Vagina (tissue), 2 donors: ENCODE measurements at places on chromosomes 5 and 9. TPM values are rescaled to one million over a fixed set of nuclear protein-coding genes. Genes with fewer than 3 reads are reported as not detected.

RFX3 gene
- total RNA-seq, result 11.8 TPM

ZFP2 gene
- 2.2 TPM for total RNA-seq

TRIM14 gene
- 25.8 TPM for total RNA-seq

GCNT4 gene
- 2.5 TPM for total RNA-seq

CD274 gene
- 2.2 TPM for total RNA-seq

OR4F3 gene
- total RNA-seq, result not detected

ARL14EPL gene
- not detected for total RNA-seq

PCSK1 gene
- total RNA-seq, result 1.7 TPM

MAMDC2 gene
- total RNA-seq, result 38.5 TPM

TBC1D9B gene
- total RNA-seq, result 125 TPM

LCNL1 gene
- total RNA-seq, result 2.0 TPM

GRCh38 chr9:512555-513272 lies 298.0 kb downstream of the DOCK8 start:
- DNase-seq, result no peak
- no peaks in the 10 kb centered on the region for H3K27me3 ChIP-seq
- H3K4me1 ChIP-seq, result no peaks in the 10 kb centered on the region
- H3K27ac ChIP-seq, result no peak overlapping the region
- no peak overlapping the region for H3K4me3 ChIP-seq

DNA sequence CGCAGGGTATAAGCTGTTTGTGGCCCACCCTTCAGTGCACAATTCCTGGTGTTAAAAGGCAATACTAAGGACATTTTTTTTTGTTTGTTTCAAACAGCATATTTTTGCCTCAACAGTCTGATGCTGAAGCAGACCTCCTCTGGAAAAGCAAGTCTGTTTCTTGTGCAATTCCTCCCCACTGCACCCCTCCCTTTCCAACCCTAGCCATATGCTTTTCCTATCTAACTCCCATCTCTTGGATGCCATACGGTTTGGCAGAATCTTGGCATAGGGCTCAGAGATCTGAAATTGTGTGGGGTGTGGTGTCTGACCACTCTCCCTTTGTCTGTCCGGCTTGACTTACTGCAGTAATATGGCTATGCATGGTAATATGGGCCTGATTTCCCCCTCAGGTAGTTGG lies 161.6 kb downstream of the TMEM38B start:
- no peak overlapping the region for H3K27ac ChIP-seq
- no peak for DNase-seq
- no peaks in the 10 kb centered on the region for H3K36me3 ChIP-seq
- H3K4me1 ChIP-seq, result no peaks in the 10 kb centered on the region
- no peak overlapping the region for H3K4me3 ChIP-seq

- H3K4me3 ChIP-seq, result no peak overlapping the region
- no peaks in the 10 kb centered on the region for H3K36me3 ChIP-seq
- H3K27ac ChIP-seq, result no peak overlapping the region
Measured at GRCh38 chr5:54795777-54796176, 189.6 kb downstream of the ESM1 start.

DNA sequence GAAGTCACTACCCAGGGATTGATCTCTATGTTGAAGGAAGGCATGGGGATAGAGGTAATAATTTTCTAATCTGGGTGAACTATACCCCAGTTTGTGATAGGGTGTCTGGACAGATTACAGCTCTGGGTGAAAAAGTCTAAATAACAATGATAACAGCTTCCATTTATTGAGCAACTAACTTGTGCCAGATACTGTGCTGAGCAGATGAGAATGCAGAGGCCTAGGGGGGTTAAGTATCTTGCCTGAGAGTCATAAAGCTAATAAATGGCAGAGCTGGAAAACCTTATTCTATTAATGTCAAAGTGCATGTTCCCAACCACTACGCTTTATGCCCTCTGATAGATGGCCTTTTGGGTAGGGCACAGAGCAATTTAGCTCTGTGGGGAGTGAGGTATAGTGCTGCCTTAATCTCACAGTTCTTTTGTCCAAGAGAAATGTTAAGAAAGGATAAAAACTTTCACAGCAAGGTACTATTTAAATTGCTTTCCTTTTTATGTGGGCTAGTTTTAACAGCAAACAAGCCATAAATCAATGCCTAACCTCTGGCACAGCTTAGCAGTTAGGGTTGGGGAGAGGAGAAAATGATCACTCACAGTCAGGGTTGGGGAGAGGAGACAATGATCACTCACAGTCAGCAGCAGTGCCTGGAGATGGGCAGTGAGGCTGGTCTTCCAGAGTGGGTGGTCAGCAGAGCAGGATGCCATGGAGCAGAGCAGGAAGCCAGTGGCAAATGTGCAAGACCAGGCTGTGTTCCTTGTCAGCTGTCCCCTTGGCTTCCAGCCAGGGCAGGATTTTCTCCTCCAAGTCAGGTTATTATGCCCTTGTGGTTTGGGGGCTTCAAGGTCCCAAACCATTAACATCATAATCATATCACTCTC lies 187.0 kb downstream of the CARTPT start:
- no peak overlapping the region for H3K27ac ChIP-seq
- no peaks in the 10 kb centered on the region for H3K36me3 ChIP-seq
- H3K27me3 ChIP-seq, result no peaks in the 10 kb centered on the region
- H3K4me3 ChIP-seq, result no peak overlapping the region
- no peak for DNase-seq

GRCh38 chr9:98539954-98540353 lies 168.8 kb downstream of the GABBR2 start:
- H3K4me1 ChIP-seq, result no peaks in the 10 kb centered on the region
- H3K36me3 ChIP-seq, result no peaks in the 10 kb centered on the region
- DNase-seq, result no peak
- no peak overlapping the region for H3K27ac ChIP-seq
- H3K4me3 ChIP-seq, result no peak overlapping the region

DNA sequence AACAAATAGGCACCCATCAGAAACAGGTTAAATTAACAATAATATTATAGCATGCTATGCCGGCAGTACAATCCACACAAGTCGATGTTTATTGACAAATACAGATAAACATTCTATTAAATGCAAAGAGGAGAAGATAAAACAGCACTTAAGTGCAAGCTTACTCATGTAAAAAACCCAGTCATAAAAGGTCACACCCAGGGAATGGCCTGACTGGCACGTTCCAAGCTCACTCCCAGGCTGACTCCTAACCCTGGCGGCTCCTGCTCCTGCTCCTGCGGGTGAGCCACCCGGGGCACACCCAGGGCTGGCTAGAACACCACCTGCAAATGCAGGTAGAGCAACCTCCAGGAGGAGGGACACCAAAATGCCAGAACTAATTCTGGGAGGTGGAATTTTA lies 66.9 kb downstream of the SEMA4D start:
- DNase-seq, result no peak
- H3K27ac ChIP-seq, result peak overlapping the region; percentile 6
- H3K36me3 ChIP-seq, result no peaks in the 10 kb centered on the region
- peaks cover 69% of the 10 kb centered on the region for H3K4me1 ChIP-seq
- H3K4me3 ChIP-seq, result no peak overlapping the region

- H3K27ac ChIP-seq, result no peak overlapping the region
- peaks cover 40% of the 10 kb centered on the region for H3K4me1 ChIP-seq
- H3K4me3 ChIP-seq, result peak overlapping the region; percentile 40
- no peaks in the 10 kb centered on the region for H3K36me3 ChIP-seq
Measured at GRCh38 chr9:37036776-37037502, 2.9 kb upstream of the PAX5 start.

GRCh38 chr9:130185017-130185416 lies 12.8 kb downstream of the NCS1 start:
- peak overlapping the region; percentile 90 for H3K27ac ChIP-seq
- H3K4me1 ChIP-seq, result peaks cover 75% of the 10 kb centered on the region
- H3K27me3 ChIP-seq, result no peaks in the 10 kb centered on the region
- H3K36me3 ChIP-seq, result no peaks in the 10 kb centered on the region

DNA sequence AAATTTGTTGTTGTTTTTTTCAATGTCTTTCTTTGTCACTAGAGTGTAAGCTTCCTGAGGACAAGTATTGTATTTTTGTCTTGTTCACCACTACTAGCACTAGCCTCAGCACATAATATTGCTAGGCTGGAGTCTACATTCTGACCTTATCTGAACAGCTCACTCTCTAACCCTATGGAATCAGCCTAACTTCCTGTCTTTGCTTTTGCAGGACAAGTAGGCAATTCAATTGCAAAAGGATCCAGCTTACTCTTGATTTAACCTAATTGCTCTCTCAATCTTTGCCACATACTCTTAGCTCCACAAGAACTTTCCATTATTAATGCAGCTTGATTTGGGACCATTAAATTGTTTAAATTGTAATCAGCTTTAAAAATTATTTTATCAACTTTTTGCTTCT lies 308.5 kb downstream of the MAN2A1 start:
- no peak overlapping the region for H3K27ac ChIP-seq
- no peaks in the 10 kb centered on the region for H3K27me3 ChIP-seq
- no peaks in the 10 kb centered on the region for H3K36me3 ChIP-seq
- DNase-seq, result no peak
- peaks cover 9% of the 10 kb centered on the region for H3K4me1 ChIP-seq

GRCh38 chr9:136197084-136197875 lies 7.6 kb downstream of the LHX3 start:
- H3K27me3 ChIP-seq, result peaks cover 23% of the 10 kb centered on the region
- H3K4me3 ChIP-seq, result no peak overlapping the region
- no peak for DNase-seq
- H3K36me3 ChIP-seq, result no peaks in the 10 kb centered on the region
- H3K4me1 ChIP-seq, result peaks cover 16% of the 10 kb centered on the region

DNA sequence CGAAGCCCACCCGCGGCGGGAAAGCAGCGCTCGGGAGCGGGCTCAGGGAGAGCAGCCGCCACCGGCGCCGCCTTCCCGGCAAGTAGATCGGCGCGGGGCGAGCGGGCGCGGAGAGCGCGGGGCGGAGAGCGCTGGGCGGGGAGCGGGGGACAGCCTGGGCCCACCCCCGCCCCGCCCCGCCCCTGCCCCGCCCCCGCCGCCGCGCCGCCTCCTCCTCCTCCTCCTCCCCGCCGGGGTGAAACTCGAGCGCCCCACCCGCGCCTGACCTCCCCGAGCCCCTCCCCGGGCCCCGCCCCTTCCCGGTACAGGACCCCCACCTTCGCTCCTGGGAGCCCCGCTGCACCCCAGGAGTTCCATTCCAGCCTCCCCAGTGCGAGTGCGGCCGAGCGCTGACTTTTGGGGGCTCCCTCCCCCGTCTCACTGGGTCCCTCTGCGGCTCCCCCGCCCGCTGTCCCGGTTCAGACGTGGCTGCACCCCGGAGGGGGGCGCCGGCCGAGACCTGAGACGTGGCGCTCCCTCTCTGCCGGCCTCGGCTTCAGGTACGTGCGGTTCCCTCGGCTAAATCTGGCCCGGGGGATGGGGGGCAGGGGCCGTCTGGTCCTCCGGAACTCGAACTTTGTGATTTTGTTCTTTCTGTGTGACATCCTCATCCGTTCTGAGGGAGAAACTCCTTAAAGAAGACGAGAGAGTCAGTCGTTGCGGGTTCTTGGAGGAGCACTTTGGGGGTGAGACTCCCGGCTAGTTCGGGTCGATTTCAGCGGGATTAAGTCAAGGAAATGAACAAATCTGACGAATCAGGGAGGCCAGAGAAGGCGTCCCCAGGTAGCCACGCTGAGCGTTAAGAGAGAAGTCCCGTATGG lies at the start of gene SEMA5A:
TSS of gene SEMA5A (minus strand) at position 84 of the 860 bp plus-strand sequence. CDS start 166,129 bp downstream, outside the sequence.
- peaks cover 24% of the 10 kb centered on the region for H3K4me1 ChIP-seq
- peak within 1 kb of the TSS; percentile 88 for H3K27ac ChIP-seq
- DNase-seq, result no peak
- peak within 1 kb of the TSS; percentile 86 for H3K4me3 ChIP-seq

GRCh38 chr5:4551034-4551433 lies 589.1 kb upstream of the ADAMTS16 start:
- H3K4me1 ChIP-seq, result no peaks in the 10 kb centered on the region
- H3K27ac ChIP-seq, result no peak overlapping the region
- no peaks in the 10 kb centered on the region for H3K27me3 ChIP-seq
- no peak overlapping the region for H3K4me3 ChIP-seq
- no peaks in the 10 kb centered on the region for H3K36me3 ChIP-seq

DNA sequence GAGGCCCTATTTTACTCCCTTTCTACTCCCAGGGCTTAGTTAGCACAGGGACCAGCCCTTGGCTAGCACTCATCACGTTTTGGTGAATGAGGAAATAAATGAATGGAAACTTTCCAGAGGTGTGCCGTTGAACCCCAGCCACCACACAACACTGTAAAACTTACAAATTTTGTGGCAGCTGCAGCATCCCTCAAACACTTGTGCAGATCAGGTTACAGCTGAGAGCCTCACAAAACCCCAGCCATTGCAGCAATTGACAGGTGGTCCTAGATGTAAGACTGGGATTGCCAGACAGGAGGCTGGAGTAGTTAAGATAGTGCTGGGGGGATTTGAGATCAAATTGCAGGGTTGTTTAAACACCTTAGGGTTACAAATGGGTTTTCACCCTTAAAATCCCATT lies 482.2 kb upstream of the KIF2A start:
- no peak overlapping the region for H3K4me3 ChIP-seq
- no peaks in the 10 kb centered on the region for H3K4me1 ChIP-seq
- H3K27me3 ChIP-seq, result no peaks in the 10 kb centered on the region
- no peak overlapping the region for H3K27ac ChIP-seq
- DNase-seq, result no peak

- no peak overlapping the region for H3K27ac ChIP-seq
- no peaks in the 10 kb centered on the region for H3K4me1 ChIP-seq
- no peak for DNase-seq
Measured at GRCh38 chr9:129154866-129155477, 23.1 kb downstream of the IER5L start.

GRCh38 chr5:150119421-150120061 lies 33.2 kb upstream of the CSF1R start:
- H3K4me1 ChIP-seq, result no peaks in the 10 kb centered on the region
- peak; percentile 77 for DNase-seq
- H3K36me3 ChIP-seq, result no peaks in the 10 kb centered on the region
- no peak overlapping the region for H3K27ac ChIP-seq

GRCh38 chr5:78972654-78973428 lies 12.3 kb downstream of the ARSB start:
- H3K27ac ChIP-seq, result peak overlapping the region; percentile 38
- DNase-seq, result no peak
- H3K36me3 ChIP-seq, result no peaks in the 10 kb centered on the region
